Fibroblast of skin of scalp (primary cell): ENCODE measurements at places on chromosomes 3 and 15.

GRCh38 chr3:172218350-172219323 is 179.3 kb downstream of the FNDC3B start:
- no peak for DNase-seq

GRCh38 chr15:80066912-80067311 is 7.4 kb downstream of the ZFAND6 start:
- DNase-seq, result no peak

DNA sequence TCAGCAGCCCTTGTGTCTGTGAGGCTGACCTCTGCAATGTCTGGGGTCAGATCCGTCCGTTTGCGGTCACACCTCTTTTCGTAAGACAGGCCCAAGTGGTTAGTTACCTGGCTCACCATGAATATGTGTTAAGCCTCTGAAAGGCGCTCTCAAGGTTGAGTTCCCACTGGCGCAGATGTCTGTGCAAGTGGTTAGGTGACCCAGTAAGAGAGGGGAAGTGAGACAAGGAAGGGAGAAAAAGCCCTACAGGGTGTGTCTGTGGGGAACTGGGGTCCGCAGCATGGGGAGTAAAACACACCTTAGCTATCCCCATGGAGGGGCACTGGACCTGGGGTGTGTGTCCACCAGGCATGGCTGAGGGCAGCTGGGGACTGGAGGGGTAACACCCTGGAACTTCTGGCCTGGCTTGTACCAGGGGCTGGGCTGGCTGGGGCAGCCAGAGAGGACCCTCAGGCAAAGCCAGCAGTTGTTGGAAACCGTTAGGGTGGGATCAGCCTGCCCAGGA is 391.6 kb upstream of the PROK2 start:
- DNase-seq, result no peak

DNA sequence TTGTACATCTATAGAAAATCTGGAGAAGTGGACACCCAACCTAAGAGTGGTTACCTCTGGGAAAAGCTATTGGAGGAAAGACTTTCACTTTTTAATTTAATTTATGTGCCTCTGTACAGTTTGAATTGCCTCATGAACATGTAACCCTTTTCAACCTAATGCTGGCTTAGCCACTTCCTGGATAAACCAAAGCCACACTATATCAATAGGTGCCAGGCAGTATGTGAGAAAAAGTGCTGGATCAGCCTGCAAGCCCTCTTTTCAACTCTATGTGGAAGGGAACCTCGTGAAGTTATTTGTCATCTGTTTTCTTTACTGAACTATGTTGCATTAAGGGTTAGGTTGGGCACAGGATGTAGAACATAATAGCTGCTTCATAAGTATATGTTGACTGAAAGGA is 9.3 kb upstream of the TOPAZ1 start:
- DNase-seq, result no peak

DNA sequence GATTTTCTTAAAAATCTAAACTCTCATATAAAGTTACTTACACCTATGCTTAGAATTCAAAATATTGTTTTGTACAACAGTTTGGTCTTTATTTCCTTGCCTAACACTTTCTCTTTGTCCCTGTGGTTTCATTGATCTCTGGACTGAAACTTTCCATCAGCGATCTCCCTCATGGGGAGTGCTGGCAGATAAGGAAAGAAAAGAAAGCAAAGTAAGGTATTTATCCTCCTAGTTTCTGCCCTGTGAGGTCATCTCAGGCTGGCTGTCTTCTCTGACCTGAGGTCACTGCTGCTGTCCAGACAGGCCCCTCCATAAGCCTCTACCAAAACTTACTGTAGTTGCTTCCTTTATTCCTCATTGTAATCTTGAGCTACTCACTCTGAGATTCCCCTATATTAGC is 57.9 kb upstream of the EPHA6 start:
- DNase-seq, result no peak

DNA sequence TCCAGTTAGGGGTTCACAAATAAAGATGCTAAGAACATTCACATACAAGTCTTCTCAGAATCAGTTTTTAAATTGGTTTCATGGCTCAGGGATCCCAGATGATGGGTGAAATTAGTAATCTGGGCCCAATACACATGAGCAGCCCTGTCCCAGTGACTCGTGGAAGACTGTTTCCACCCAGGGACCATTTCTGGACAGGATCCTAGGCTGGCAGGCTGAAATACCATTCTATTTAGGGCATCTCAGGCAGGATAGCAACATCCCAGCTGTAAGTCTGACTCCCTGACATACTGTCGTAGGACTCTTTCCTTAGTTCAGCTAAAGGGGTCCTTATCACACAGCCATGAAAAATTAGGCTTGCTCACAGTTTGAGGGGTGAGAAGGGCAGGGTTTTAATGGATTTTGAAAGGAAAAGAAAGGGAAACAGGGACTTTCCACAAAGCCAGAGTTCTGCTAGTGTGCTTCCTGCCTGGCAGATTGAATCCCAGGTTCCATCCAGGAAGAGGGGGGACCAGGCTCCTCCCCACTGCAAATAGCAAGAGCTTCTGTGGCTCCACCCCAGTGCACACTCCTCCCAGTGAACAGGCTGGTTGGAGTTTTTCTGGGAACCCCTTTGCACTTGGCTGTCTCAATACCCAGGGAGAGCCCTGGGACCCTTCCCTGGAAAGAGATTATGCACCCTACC is 41.3 kb upstream of the LYZL4 start:
- DNase-seq, result no peak

GRCh38 chr15:98347866-98348265 is 300.5 kb upstream of the IGF1R start:
- no peak for DNase-seq

GRCh38 chr15:51227940-51228732 is 110.3 kb downstream of the CYP19A1 start:
- peak; percentile 84 for DNase-seq

DNA sequence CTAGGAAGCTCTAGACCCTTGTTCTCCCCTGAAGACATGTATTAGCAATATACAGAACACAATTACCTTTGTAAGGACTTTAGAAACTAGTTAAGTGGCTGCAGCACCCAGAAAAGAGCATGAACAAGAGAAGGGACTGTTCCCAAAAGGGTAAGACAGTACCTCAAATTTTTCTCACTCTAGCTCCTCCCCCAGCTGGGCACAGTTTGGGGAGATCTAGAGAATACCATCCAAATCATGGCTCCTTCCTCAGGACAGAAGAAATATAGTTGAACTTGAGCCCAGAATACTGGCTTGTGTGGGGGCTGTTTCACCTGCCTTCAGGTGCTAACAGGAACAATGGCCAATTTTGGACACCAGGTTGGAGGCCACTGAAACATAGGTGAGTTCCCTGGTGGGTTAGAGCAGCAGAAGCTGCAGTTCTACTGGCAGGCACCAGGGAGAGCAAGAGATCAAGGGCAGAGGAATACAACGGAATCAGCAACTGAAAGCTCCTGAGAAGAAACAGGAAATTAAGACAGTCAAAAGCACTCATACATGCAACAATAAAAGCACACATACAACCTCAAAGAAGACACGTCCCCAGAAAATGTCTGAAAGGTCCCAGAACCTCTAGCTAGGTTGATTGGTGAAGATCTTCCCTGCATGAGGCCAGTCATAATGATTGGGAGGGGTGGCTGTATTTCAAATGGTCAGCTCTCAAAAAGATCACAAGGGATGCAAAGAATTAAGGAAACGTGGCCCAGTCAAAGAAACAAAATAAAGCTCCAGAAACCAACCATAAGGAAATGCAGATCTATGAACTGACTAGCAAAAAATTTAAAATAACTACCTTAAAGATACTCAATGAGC is 104.9 kb upstream of the ASB14 start:
- DNase-seq, result peak; percentile 40

- DNase-seq, result no peak
Measured at GRCh38 chr3:9473496-9474065, 76.2 kb downstream of the SETD5 start.

DNA sequence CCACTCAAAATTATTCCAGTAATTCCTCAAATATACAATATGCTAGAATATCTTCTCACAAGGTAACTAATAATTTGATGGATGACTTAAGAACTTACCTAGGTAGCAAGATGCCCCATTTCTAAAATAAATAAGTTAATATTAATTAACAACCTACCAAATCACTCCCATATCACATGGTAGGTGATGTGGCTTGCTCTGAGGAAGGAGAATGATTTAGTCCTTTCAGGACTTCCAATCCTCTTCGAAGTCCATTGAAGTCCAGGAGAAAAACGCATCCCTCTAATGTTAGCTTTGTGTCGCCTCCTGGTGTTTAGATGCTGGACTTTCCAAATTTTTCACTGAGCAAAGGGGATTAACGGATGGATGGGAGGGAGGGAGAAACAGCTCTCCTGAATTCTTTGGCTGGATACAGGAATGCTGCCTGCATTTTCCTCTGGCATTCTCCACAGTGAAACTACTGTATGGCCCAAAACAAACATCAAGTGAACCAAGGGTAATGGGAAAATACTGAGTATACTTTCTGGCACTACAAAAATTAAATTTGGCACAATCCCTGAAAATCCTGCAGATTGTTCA is 58.6 kb downstream of the PRICKLE2 start:
- DNase-seq, result peak; percentile 86

DNA sequence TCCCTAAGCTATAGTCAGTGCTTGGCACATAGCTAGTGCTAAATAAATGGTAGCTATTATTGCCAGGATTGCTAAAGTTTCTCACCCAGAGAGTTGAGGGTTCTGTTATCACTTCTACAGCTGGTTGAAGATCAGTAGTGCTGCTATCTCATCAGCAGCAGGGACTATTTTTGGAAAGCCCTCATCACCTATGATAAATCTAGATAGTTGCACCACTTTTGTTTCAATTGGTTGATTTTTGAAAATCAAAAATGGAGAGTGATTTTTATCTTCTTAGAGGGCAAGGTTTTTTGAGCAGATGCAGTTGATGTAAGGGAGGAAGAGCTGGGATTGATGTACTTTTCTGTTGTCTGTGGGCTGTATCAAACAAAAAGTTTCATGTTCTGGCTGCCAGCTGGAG is 101.6 kb downstream of the ST6GAL1 start:
- DNase-seq, result no peak

GRCh38 chr3:23754215-23754614 is 51.5 kb upstream of the UBE2E1 start:
- no peak for DNase-seq

- peak; percentile 92 for DNase-seq
Measured at GRCh38 chr3:1971780-1972179, 126.9 kb upstream of the CNTN4 start.

DNA sequence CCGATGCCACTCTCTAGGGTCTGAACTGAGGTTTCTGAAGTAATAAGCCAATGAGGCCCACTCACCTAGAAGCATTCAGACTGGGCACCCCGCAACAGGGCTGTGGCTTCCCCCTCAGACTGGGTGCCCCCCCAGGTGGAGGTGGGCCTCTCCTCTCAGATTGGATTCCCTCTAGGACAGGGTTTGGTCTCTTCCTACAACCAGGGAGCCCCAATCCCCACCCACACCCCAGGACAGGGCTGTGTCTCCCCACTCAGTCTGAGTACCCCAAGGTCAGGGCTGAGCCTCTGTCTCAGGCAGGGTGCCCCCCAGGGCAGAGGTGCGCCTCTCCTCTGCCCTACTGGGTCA is 27.7 kb downstream of the PTH1R start:
- DNase-seq, result no peak
